ENCODE measurements at places on chromosomes 1 and 21.

GRCh38 chr1:210516697-210517459 is 188.2 kb downstream of the HHAT start:
- DNase-seq, result no peak

DNA sequence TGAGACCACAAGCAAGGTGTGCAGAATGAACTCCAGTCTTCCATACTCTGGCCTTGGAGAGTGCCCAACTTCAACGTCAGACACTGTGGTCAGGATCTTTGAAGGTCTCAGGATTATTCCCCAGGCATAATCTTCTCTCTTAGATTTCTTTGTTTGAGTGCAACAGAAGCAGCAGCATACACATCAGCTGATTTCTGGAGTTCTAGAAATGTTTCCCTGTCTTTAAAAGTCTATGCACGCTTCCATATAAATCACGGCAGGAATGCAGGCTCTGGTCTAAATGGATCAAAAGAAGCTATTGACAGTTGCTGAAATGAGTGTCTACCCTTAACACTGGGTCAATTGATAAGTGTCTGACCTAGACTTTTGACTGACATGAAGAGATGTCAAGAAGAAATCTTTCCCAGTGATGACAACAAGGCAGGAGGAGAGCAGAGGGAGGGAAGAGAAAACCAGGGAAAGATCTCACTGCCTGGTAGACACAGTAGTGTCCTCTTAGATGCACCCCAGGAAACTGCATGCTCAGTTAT is 279.7 kb downstream of the SPATA17 start:
- no peak for DNase-seq

DNA sequence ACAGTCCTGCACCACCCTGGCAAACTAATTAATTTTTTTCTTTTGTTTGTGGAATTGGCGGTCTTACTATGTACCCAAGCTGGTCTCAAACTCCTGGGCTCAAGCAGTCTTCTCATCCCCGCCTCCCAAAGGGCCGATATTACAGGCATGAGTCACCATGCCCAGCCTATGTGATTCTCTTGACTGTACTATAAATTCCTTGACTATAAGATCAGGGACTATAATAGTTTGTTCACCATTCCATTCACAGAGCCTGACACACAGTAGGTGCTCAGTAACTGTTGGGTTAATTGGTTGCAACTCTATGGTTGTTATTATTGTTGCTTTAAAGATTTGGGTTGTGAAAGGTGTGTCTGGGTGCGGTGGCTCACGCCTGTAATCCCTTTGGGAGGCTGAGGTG is 17.2 kb downstream of the DAP3 start:
- DNase-seq, result no peak

DNA sequence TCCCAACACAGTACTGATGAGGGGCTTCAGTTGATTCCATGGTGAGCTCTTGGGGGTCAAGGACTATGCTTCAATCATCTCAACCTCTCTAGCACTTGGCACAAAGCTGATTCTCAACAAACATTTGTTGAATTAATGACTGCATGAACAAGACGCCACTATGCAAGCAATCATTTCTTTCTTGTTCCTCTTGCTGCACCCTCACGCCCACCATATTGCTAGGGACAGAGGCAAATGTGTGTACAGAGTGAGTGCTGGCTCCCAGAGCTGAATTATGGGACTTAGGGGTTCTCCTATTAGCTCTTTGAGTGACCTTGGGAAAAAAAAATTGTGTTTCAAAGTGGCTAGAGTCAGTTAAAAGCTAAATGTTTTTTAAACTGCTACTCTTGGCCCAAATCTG is 2.5 kb downstream of the ADAR start:
- no peak for DNase-seq

GRCh38 chr1:217528271-217528670 is 102.6 kb downstream of the GPATCH2 start:
- DNase-seq, result no peak

GRCh38 chr1:236734141-236734765 is 48.0 kb downstream of the ACTN2 start:
- no peak for DNase-seq

- DNase-seq, result peak; percentile 82
Observed at GRCh38 chr21:40386294-40386911, 460.6 kb downstream of the DSCAM start.

GRCh38 chr1:12174924-12175810 is 8.4 kb downstream of the TNFRSF1B start:
- no peak for DNase-seq

GRCh38 chr1:152047413-152047729 is 10.6 kb upstream of the S100A11 start:
- DNase-seq, result no peak

DNA sequence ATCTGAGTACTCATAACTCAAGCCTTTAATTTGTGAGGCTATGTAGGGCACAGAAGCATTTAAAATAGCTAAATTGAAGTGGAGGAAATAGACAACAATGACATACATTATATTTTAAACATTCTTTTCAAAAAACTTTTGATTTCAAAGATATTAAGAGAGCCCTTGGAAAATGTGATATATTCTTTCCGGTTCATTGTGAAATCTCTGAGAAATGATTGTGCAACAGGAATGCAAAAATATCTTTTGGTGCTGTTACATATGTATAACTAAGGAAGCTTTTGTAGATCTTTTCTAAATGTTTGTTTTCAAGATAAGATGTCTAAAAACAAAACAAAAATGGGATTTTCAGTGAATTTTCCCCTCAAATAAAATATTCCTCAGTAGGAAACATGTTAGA is 185.2 kb downstream of the LEPR start:
- no peak for DNase-seq

GRCh38 chr1:183956559-183957188 is 80.9 kb downstream of the COLGALT2 start:
- DNase-seq, result no peak

- no peak for DNase-seq
Observed at GRCh38 chr1:61121631-61122030, 39.3 kb downstream of the NFIA start.

DNA sequence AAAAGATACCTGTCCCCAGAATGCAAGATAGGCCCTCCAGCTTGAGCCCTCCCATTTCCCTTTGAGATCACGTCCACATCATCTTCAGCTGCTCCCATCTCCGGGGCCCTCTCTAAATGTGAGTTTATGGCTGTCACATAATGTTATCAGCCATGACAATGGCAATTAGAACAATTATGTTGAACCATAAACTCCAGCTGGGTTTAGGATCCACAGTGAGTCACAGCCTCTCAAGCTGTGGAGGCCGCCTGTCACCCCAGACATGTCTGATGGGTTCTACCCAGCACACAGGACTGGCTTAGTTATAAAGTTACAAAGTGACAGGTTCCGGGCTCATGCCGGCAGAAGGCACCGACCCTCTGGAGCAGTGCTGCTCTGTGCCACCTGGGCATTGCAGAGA is 597.3 kb downstream of the PTPRU start:
- DNase-seq, result no peak

- DNase-seq, result no peak
Observed at GRCh38 chr1:180532854-180533253, 25.9 kb upstream of the OVAAL start.

- DNase-seq, result peak; percentile 90
Observed at GRCh38 chr1:33181921-33182341, at the start of gene TRIM62. TSS of gene TRIM62 (minus strand) at chr1:33182043. CDS start at chr1:33181432, 611 bp downstream.

- DNase-seq, result peak; percentile 44
Observed at GRCh38 chr1:51297401-51298321, 32.7 kb downstream of the TTC39A start.

GRCh38 chr21:41597811-41598231 is 89.9 kb upstream of the TMPRSS2 start:
- DNase-seq, result no peak

GRCh38 chr1:38039331-38040088 is 7.1 kb downstream of the POU3F1 start:
- no peak for DNase-seq
